ENCODE measurements at places on chromosomes 12 and 14.

DNA sequence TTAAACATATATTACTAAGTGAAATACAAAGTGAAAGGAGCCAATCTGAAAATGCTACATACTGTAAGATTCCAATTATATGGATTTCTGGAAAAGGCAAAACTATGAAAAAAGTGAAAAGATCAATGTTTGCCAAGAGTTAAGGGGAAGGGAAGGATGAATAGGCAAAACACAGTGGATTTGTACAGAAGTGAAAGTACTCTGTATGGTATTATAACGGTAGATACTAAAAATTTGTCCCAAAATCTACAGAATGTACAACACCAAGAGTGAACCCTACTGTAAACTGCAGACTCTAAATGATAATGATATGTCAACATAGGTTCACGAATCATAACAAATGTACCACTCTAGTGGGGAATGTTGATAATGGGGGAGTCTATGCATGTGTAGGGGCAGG is 17.8 kb downstream of the EEA1 start:
- no peak for DNase-seq

DNA sequence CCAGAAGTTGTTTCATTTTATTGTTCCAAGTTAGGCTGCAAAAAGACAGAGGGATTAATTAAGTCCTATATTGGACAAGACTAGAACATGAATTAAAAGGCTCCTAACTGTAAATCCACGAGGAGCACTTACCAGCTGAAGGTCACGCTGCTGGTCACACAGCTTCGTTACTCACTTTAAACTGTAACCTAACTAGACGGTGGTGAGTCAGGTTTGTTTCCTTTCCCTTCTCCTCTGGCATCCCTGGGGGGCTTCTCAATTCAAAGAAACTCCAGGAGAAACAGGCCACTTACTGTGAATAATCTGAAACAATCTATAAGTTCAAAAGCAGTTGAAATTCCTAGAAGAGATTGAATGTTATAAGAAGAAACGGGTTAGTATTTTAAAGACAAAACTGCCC is 331.4 kb downstream of the BCAT1 start:
- DNase-seq: no peak

- no peak for DNase-seq
These were observed 81.0 kb upstream of the FZD10 start for GRCh38 chr12:130081117-130081805.

DNA sequence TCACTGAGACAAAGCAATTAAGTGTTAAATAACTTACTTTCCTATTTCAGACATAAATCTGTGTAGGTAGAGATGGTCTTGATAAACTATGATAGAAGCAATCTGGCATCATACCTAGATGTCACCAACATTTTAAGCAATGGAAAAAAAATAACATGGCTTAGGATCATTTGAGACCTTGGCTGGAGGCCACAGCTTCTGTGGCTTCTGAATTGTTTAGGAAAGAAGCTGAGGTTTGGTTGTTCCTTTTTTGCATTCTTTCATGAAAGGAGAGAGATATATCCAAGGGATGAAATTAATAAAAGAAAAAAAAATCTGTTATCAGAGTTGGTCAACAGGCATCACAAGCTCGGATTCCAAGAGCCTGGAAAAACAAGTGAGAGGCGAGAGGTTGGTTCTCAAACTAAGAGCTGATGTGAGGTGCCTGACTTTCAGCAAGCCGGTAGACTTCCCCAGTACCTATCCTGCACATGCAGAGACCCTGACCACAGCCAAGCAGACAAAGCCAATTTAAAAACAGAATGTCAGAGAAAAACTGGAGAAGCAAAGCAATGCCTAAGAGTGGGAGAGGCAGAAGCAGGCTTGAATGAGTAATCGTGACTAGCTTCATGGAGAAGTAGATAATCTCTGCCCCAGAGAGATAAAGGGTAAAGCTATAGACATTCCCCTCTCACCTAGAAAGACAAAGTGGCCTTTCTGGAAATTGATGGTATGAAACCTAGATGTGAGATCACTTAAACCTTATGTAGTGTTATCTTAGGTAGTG is 43.4 kb upstream of the ST8SIA1 start:
- DNase-seq: no peak

GRCh38 chr12:6641131-6641530 is 5.4 kb upstream of the LPAR5 start:
- DNase-seq: no peak

GRCh38 chr14:99189201-99189801 is 82.7 kb downstream of the BCL11B start:
- DNase-seq: peak; percentile 62

DNA sequence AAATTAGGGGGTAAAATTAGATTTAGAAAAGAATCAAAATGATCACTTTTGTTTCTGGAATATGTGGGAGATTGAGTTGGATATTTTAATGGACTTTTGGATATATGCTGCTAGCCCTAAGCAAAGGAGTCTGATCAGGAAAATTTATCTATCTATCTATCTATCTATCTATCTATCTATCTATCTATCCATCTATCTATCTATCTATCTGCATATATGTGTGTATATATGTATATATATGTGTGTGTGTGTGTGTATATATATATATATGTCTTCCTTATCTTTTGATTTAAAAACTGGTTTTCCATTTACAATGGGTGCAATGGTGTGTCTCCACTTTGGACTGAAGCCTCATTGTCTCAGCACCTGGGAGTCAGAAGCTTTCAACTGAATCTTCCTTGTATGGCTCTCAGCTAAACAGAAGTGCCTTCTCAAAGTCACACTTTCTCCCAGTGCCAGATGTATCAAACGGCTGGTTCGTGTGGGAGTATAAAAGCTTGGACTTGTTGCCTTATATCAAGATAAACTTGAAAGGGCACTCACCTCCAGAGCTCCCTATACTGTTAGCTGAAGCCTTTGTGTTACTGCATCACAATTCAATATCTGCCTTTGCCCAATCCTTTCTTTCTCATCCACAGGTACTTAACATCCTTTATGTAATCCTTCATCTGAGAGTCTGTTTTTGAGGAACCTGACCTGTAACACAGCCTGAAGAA is 31.6 kb upstream of the CD69 start:
- no peak for DNase-seq

Measured in activated CD4-positive, CD25-positive, alpha-beta regulatory T cell treated with anti-CD3 and anti-CD28 coated beads, Interleukin-2, amount 50 U/mL, for 72 hours (primary cell).